Ascending aorta (tissue), 2 donors: ENCODE measurements at places on chromosomes 6 and 20.

DNA sequence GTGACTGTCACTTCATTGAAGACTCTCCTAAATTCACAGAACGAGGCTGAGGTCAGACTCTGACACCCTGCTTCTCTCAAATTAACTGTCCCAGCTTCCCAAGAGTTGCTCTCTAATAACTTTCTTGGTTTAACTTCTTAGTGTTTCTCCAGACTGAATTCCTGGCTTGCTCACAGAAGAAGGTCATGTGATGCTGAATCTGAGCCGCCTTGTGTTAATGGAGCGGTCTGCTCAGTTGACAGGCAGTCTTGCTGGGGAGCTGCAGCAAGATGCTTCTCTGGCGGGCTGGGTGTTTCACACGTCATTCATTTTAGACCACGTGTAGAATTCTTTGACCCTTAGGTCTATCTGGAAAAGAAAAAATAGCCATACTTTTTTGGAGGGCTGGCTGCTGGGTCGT lies 107.3 kb downstream of the FOXO3 start:
- no peaks in the 10 kb centered on the region for H3K27me3 ChIP-seq
- peaks cover 5% of the 10 kb centered on the region for H3K4me1 ChIP-seq
- no peak overlapping the region for H3K27ac ChIP-seq
- H3K36me3 ChIP-seq, result peaks cover 14% of the 10 kb centered on the region
- no peak overlapping the region for H3K4me3 ChIP-seq

GRCh38 chr6:72616406-72617015 lies 5.4 kb upstream of the KCNQ5 start:
- H3K4me3 ChIP-seq, result no peak overlapping the region
- H3K27me3 ChIP-seq, result no peaks in the 10 kb centered on the region
- H3K36me3 ChIP-seq, result no peaks in the 10 kb centered on the region

DNA sequence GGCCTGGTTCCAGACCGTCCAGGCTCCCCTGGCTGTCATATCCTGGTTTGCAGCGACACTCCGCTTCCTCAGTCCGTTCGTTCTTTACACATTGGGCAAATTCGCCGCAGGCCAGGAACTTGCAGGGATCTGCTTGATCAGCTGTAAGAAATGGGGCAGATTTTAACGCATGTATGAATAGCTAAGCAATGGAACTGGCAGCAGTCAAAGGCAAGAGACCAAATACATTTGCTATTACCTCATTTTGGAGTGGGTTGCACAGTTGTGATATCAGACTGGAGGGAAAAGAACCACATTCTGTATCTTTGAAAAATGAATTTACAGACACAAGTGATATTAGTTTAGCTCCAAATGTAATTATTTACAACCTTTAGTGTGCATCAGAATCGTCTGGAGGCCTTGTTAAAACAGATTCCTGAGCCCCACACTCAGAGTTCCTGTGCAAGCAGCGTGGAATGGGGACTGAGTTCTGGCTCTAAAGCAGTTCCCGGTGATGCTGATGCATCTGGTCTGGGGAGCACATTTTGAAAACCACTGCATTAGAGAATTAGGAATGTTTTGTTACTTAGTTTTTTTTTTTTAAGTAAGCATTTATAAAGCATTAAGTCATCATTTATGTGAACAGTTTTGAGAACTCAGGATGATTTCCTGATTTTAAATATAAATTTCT lies 141.3 kb downstream of the IMPG1 start:
- H3K27ac ChIP-seq, result peak overlapping the region; percentile 35
- no peaks in the 10 kb centered on the region for H3K4me1 ChIP-seq
- H3K4me3 ChIP-seq, result no peak overlapping the region
- H3K27me3 ChIP-seq, result no peaks in the 10 kb centered on the region

DNA sequence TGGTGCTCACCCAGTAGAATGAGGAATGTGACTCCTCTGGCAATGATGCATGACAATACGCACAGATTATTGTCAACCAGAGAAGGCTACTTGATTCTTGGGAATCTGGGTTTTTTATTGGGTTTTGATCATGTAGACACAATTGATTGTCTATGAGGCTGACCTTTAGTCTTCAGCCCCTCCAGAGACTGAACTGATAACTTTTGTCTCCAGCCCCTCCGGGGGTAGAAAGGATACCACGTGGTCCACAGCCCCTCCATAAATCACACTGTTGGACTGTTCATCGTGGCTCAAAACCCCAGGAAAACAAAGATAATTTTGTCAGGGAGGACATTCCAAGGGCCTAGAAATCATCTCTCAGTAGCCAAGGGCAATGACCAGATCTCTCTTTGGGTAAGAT lies 57.5 kb upstream of the ADGRF5 start:
- no peaks in the 10 kb centered on the region for H3K36me3 ChIP-seq
- no peak overlapping the region for H3K4me3 ChIP-seq
- no peak overlapping the region for H3K27ac ChIP-seq
- H3K27me3 ChIP-seq, result no peaks in the 10 kb centered on the region

- no peaks in the 10 kb centered on the region for H3K27me3 ChIP-seq
- no peaks in the 10 kb centered on the region for H3K4me1 ChIP-seq
- H3K4me3 ChIP-seq, result no peak overlapping the region
- no peaks in the 10 kb centered on the region for H3K36me3 ChIP-seq
- H3K27ac ChIP-seq, result peak overlapping the region; percentile 64
These were observed 163.1 kb upstream of the CCN2 start for GRCh38 chr6:132114201-132114825.

DNA sequence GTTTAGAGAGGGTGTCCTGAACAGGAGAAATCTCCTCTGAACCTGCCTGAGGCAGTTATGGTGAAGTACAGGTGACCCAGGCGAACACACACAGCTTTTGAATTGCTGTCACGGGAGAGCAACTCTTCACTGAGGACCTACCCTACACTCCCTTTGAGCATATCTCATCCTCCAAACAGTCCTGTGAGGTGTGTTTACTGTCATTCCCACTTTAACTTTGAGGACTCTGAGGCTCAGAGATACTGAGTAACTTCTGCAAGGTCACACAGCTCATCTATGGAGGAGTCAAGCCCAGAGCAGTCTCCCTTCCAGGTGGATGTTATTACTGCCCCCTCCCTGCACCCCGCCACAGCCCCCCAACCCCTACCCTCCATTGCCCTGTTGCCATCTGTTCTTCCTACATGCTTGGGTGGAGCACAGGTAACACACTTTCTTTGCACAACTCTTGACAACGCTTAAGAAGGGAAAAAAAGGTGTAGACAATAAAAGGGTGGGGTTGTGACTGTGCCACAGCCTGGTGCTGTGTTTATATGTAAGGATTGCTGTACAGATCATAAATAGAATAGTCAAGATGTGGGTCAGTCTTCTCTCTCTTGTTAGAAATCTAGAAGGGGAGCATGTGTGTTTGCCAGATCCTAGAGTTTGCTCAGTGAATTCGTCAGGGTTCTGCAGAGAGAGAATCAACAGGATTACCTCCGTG lies 4.3 kb upstream of the TRAF3IP2 start:
- no peak overlapping the region for H3K4me3 ChIP-seq
- no peaks in the 10 kb centered on the region for H3K36me3 ChIP-seq
- no peak for DNase-seq
- no peak overlapping the region for H3K27ac ChIP-seq
- H3K27me3 ChIP-seq, result no peaks in the 10 kb centered on the region
- H3K4me1 ChIP-seq, result no peaks in the 10 kb centered on the region

- no peak overlapping the region for H3K4me3 ChIP-seq
- peak; percentile 74 for DNase-seq
- H3K36me3 ChIP-seq, result no peaks in the 10 kb centered on the region
These were observed 30.9 kb upstream of the PTPRT start for GRCh38 chr20:43220612-43221011.

DNA sequence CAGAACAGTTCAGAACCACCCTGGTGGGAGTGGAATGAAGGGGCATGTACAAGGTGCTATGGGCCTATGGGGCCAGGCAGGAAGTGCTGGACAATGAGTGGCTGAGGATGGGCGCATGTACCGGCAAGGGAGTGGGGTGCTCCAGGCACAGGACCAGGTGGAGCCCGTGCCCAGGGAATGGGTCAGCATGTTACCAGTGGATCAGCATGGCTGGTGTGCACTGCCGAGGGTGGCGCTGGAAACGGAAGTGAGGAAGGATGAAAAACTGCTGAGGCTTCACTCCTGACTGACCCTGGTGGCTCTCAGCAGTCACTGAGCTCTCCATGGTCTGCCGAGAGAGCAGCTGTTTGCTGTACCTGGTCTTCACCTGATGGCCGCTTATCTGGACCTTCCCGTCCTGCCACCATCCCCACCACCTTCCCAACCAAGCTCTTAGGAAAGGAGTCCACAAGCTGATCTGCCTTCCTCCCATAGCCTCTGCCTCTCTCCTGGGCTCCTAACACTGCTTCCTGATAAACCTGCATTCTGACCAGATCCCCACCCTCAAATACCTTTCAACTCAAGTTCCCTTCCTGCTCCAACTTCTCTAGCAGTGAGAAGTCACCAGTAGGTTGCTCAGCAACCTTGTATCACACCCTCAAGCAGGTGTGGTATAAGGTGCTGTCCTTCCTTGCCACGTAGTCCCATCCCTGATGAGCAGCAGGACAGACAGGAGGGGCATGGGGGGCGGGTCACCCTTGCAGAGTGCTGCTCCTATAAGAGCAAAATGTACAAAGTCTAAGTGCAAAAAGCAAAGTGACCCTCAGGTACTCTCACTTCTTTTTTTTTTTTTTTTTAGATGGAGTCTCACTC lies 7.1 kb downstream of the UQCC2 start:
- no peak for DNase-seq
- no peak overlapping the region for H3K27ac ChIP-seq
- H3K27me3 ChIP-seq, result no peaks in the 10 kb centered on the region
- H3K4me1 ChIP-seq, result no peaks in the 10 kb centered on the region
